Activated CD4-positive, alpha-beta memory T cell treated with anti-CD3 and anti-CD28 coated beads, Interleukin-2, amount 10 ng/mL, durations not matched to agents 7 days and 5 days (primary cell): ENCODE measurements at places on chromosomes 4 and X.

- no peak for DNase-seq
These were observed 80.7 kb upstream of the SCML1 start for GRCh38 chrX:17656556-17656955.

- DNase-seq = no peak
These were observed 183.2 kb upstream of the MAGEE2 start for GRCh38 chrX:75968293-75968692.

DNA sequence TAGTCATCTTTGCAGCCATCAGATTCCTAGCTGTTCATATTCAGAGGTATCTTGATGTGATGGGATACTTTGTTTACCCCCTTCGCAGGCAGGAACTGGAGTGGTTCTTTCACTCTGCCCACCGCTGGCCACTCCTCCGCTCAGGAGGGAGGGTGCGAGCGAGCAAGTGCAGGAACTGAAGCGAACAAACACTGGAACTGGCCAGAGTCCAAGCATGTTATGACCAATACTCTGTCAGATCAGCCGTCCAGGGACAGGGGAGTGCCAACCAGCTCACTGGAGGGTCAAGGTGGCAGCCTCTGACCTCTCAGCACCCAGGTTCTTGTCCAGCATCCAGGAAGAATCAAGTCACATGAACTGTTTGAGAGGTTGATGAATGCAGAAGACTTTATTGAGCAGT, 18.0 kb upstream of the MANBA start:
- DNase-seq = no peak

- DNase-seq = no peak
These were observed 14.2 kb upstream of the CCDC149 start for GRCh38 chr4:24927049-24927448.

GRCh38 chr4:75989846-75990528, 758 bp downstream of the SDAD1 start:
- DNase-seq = no peak

- no peak for DNase-seq
These were observed 75.2 kb downstream of the LUZP4 start for GRCh38 chrX:115364670-115365069.

DNA sequence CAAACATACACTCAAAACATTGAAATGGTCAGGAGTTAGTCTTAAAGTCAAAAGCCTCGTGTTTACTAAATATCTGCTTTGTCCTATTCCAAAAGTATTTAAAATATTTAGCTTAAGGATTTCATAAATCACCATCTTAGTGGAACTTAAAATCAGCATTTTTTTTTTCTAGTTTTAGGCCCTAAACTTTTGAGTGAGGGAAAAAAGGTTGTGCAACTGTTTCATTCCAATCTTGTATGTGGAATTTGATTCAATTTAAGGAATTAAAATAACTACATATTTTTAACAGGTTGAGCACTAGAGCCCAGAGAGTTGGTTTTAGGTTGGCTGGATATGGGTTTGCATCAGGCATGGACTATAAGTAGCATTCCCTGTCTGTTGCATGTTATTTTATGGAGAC, 35.7 kb upstream of the ANK2 start:
- DNase-seq = no peak

- DNase-seq = no peak
These were observed 7.3 kb downstream of the AIFM1 start for GRCh38 chrX:130158311-130158710.
